ENCODE measurements at places on chromosomes 13 and 19.
A peak's percentile ranks its signal among the peaks of the same experiment; 100 is the strongest.

GRCh38 chr19:8240274-8241229, 31.4 kb downstream of the CERS4 start:
- peak; percentile 64 for DNase-seq

DNA sequence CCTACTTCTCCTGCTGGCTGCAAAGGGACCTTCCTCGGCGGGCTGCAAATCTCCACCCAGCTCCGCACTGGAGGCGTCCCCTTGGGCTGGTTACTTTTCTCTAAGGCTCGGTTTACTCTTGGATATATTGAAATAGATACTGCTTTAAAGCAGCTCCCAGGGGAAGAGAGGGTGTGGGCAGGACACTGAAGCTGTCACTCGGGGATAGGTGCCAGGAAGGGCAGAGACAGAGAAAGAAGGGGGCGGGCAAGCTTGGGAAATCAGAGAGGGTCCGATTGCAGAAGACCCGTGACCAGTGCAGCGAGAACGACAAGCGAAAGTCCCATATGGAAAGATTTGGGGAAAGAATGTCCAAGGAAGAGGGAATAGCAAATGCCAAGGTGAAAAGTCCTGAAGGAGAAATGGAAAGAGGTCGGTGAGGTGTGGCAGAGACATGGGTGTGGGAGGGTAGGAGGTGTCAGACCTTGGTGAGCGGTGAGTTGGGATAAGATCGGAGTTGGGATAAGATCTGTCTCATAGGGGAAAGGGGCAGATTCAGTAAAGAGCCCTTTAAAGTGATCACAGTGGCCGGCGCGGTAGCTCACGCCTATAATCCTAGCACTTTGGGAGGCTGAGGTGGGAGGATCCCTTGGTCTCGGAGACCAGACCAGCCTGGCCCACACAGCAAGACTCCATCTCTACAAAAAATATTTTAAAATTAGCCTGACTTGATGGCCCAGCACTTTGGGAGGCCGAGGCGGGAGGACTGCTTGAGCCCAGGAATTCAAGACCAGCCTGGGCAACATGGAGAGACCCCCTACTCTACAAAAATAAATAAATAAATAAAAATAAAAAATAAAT, 618 bp downstream of the THSD8 start:
- no peak for DNase-seq

GRCh38 chr19:10639836-10640235, 14.3 kb upstream of the ILF3 start:
- DNase-seq: no peak

DNA sequence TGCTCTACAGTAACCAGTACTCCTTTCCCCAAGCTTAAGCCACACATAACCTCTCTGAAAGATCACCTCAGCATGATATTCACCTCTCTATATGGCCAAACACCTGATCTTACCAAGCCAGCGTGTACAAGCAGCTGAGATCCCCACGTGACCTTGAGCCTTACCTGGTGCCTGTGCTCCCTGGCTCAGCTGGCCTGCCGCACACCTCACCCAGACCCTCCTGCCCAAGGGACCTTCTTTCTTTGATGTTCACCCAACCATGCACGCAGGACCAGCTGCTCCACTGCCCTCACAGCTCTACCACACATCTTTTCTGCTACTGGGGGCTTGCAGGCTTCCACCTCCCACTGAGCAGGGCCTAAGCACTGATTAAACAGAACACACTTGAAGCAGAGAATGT, 9.0 kb downstream of the DHRS12 start:
- no peak for DNase-seq

DNA sequence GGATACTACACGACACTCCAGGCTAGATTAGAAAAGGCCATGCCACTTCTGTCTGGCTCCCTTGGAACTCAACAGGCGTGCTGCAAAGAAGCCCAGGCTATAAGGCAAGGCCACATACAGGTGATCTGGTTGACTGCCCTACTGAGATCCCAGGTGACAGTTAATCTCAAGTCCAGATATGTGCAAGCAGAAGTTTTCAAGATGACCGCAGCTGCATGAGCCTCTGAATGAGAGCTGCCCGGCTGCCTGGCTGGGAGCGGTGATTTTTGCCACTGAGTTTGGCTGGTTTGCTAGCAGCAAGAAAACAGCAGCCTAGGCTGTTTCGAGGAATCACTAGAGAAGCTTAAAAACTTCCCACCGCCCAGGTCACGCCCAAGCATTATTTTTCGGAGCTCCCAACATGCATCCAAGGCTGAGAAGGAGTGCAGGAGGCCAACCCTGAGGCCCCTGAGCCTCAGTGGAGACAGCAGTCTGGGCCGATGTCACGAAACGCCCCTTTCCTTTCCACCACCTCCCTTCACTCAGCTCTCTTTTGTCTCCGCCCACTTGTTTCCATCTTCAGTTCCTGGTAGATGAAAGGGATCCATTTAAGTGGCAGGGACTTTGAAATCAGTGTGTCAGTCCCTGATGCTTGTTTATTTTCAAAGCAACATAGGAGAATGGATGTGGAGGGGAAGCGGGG, 14.0 kb upstream of the URI1 start:
- no peak for DNase-seq

DNA sequence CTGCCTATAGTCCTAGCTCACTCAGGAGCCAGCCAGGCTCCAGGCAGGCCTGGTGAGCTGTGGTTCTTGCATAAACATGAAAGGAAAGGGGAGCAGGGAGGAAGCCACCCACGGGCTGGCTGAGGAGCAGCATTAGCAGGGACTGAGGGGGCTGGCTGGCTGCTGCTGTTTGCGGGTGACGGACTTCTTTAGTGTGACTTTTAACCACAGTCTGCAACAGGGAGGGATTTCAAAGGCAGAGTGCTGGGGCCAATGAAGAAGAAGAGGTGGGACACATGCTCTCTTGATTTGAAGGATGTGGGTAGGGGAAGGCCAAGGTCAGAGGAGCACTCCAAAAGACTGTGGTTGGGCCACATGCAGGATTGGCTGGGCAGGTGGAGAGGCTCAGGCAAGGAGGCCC, 223.0 kb downstream of the DNAJC15 start:
- DNase-seq: no peak

- DNase-seq: no peak
Measured at GRCh38 chr19:18650021-18650390, 13.2 kb downstream of the KLHL26 start.

GRCh38 chr19:924553-925086, 1.2 kb upstream of the ARID3A start:
- DNase-seq: no peak

DNA sequence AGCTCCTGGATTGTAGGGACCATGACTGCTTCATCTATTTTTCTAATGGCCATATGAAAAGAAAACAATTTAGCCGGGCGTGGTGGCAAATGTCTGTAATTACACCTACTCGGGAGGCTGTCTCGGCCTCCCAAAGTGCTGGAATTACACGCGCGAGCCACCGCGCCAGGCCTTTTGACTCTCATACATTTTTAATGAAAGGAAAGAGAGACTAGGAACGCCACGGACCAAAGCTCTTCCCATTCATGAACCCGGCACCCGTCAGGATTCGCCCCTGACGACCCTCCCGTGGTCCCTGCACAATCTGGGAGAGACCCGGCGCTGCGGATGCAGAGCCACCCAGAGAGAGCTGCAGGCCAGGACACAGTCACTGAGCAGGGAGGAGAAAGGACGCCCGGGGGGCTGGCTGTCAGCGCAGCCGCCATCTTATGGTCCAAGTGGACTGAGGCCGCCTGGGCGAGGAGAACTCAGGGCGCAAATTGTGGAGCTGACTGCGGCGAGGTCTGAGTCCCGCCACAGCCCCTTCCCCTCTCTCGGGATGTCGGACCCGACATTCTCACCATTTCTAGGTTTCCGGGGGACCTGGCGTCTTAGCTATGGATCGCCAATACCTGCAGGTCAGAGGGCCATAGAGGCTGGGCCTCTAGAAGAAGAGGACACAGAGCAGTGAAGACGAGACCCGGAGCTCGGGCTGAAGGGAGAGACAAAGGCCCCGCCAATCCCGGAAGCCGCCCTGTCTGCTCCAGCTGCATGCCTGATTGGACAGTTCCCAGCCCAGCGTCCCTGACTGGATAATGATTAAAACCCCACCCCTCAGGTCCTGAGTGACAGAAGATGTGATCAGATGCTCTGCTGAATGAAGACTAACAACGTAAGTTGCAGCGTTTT, at the start of gene ZNF681:
Gene ZNF681 (minus strand): TSS at position 705 of the 888 bp plus-strand sequence. CDS start 142 bp downstream, at position 563.
- peak; percentile 92 for DNase-seq

- no peak for DNase-seq
Measured at GRCh38 chr13:114059946-114060860, 72.2 kb downstream of the RASA3 start.

DNA sequence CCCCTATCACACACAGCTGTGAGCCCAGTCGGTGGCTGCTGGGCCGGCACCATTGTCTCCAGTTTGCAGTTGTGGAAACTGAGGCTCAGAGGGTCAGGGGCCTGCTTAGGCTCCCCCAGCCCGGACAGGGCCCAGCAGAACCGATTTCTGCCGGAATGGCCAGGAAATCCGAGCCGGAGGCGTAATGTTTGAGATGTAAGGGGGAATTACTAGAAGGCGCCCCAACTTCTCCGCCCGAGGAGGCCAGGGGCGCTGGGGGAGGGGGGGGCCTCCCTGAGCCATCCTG, 962 bp downstream of the KISS1R start:
- DNase-seq: no peak

- DNase-seq: no peak
Measured at GRCh38 chr13:99709134-99709533, 207.9 kb downstream of the TM9SF2 start.

DNA sequence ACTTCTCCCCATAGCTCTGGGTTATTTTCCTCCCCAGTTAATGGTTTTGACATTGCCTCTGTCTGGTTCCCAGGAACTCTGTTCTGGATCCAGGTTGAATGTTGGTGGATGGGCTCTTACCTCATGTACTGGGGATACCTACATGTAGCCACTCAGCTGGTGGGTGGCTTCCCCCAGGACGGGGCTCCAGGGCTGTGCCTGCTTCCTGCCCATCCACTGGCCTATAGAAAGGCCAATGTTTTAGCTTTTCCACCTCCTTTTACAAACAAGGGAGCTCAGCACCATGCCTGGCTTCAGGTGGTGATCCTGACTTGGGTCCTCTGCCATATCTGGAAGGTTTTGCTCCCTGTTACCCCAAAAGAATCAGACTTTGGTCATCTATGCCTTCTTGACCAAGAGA, 120.2 kb downstream of the AKAP11 start:
- DNase-seq: no peak

DNA sequence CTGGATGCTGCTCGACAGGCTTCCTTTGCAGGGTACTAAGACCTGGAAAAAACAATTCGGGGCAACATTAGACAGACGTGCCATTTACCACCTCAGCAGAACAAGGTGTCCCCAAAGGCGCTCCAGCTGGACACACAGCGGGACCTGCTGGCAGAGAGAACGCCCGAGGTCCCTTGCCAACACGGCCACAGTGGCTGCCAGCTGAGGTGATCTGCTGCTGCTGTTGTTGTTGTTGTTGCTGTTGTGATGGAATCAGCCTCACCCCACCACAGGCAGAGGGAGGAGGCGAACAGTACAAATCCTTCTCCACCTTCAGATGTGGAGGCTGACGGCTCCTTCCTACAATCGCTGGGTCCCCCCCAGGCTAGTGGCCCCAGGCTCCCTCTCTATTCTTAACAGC, 25.2 kb downstream of the ANKRD27 start:
- DNase-seq: no peak

- DNase-seq: no peak
Measured at GRCh38 chr13:41029629-41030028, 10.5 kb upstream of the ELF1 start.

GRCh38 chr13:41782086-41782485, 178.8 kb downstream of the VWA8 start:
- no peak for DNase-seq

DNA sequence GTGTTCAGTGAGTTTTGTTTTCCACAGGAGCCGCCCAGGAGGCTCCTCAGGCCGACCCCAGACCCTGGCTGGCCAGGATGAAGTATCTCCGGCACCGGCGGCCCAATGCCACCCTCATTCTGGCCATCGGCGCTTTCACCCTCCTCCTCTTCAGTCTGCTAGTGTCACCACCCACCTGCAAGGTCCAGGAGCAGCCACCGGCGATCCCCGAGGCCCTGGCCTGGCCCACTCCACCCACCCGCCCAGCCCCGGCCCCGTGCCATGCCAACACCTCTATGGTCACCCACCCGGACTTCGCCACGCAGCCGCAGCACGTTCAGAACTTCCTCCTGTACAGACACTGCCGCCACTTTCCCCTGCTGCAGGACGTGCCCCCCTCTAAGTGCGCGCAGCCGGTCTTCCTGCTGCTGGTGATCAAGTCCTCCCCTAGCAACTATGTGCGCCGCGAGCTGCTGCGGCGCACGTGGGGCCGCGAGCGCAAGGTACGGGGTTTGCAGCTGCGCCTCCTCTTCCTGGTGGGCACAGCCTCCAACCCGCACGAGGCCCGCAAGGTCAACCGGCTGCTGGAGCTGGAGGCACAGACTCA, 12.9 kb downstream of the B3GNT3 start:
- DNase-seq: no peak

- DNase-seq: no peak
Measured at GRCh38 chr13:80428349-80429096, 87.6 kb upstream of the SPRY2 start.

- DNase-seq: no peak
Measured at GRCh38 chr13:23039266-23039935, 141.4 kb upstream of the SGCG start.

DNA sequence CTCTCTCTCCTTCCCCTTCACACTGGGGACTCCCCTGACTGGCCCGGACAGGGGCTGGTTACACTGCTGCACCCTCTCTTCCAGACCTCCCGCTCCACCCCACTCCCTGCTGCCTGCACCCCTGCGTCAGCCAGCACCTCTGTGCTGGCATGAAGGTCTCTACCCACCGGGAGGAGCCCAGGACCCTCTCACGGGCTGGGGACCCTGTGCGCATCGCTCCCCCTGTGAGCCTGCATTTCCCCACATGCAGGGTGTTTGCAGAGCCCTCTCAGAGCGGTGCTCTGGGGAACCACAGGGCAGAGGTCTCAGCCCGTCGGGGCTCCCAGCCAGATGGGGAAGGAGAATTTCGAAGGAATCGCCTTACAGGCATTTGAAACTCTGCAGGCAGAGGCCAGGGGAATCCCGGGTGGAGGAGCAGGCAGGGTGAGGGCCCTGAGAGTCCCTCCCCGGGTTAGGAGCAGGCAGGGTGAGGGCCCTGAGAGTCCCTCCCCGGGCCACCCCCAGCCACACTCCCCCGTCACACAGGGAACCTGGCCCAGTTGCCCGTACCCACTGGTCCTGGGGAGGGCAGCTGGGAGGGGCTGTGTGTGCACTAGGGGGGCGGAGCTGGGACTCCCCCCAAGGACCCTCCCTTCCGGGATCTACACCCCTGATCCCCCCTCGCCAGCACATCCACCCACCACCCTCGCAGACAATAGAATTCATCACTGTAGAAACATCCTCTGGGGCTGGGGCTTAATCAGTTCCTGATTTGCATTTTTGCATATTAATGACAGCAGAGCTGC, 16.3 kb upstream of the TCF3 start:
- DNase-seq: no peak

GRCh38 chr19:858868-859843, at the start of gene CFD:
CFD (plus strand) TSS chr19:859664; CDS start chr19:859690, 26 bp downstream.
- no peak for DNase-seq
